Stimulated activated CD8-positive, alpha-beta memory T cell treated with anti-CD3 and anti-CD28 coated beads, Interleukin-15, amount 100 ng/mL, for 48 hours (primary cell): ENCODE measurements at places on chromosomes 2 and 18.
A peak's percentile ranks its signal among the peaks of the same experiment; 100 is the strongest.

- no peak for DNase-seq
Observed at GRCh38 chr2:29033172-29033571, 41.2 kb downstream of the PCARE start.

DNA sequence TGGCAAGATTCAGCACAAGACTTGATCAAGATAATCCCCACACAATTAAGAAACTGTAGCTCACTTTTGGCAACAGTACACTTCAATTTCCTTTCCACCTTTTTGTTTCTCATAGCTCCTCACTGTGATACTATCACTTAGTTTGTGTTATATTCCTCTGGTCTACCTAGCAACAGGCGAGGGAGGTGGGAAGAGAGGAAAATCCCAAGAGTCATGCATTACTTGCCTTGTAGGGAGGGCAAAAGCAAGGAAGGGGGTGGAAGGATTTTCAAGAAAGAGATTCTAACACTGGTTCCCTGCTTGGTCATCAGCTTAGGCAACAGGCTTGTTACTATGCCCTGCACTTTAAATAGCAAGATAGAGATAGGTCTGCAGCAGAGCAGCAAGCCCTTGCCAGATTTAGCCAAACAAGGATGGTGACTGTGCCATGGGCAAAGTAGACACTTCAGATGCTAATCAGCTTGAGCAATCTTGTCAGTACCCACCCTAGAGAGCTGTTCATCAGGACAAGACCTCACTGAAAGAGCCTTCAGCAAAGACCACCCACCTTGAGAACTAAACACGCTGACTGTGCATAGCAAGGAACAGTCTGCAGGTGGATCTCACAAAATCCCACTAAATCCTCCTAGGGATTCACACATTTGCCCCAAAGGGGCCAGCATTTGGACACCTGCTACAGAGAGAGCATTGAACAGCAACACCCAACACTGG, 134.6 kb downstream of the MBD2 start:
- no peak for DNase-seq

DNA sequence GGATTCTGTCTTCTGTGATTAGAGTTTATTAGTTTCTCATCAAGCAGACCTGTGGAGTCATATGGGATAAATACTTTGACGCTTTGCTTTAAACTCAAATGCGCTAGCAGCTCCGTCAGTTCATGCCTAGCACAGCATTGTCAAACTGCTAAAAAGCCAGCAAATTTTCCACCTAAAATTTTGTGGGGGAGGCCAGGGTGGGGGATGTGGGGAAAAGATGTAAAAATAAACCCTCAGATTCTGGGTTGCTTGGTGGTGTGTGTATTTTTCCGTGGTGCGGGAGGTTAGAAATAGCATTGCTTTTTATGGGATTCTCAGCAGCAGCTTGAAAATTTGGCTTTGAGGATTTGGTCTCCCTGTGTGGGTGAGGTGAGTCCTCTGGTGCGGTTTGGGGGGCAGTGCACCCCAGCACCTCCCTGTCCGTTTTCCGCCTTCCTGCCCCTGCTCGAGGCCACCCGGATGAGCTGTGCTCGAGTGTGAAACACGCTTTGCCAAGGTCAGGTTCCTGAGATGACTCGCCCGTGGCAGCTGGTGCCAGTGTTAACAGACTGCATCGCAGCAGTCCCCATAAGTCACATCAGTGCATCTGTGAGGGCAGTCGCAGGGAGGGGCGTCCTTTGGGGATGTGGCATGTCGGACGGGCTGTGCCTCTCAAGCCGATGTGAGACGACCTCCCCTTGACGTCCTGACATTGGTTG, 65.9 kb downstream of the LDLRAD4 start:
- DNase-seq = peak; percentile 43

GRCh38 chr2:222518570-222519381, 94.4 kb downstream of the SGPP2 start:
- no peak for DNase-seq

GRCh38 chr18:3350021-3350420, 88.1 kb downstream of the MYL12B start:
- no peak for DNase-seq

GRCh38 chr2:171592036-171592555, 69.8 kb downstream of the CYBRD1 start:
- no peak for DNase-seq

GRCh38 chr2:233346376-233346775, 7.9 kb upstream of the DGKD start:
- DNase-seq = no peak

DNA sequence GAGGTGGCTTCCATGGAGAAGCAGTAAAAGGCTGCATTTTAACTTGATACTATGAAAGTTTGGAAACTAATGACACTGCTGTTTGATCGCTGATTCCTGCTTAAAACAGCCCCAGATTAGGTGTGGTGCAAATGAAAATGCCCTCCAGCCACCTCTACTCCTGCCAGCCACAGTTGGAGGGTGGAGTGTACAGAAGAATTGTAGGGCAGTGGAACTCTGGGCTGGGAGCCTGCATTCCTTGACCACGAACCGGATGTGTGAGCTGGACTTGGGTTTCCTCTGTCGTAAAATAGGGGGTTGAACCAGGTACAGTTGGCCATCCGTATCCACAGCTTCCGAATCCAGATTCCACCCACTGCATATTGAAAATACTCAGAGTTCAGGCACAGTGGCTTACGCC, 84.6 kb upstream of the RFX8 start:
- no peak for DNase-seq

GRCh38 chr2:241814643-241815476, 5.9 kb downstream of the NEU4 start:
- no peak for DNase-seq

DNA sequence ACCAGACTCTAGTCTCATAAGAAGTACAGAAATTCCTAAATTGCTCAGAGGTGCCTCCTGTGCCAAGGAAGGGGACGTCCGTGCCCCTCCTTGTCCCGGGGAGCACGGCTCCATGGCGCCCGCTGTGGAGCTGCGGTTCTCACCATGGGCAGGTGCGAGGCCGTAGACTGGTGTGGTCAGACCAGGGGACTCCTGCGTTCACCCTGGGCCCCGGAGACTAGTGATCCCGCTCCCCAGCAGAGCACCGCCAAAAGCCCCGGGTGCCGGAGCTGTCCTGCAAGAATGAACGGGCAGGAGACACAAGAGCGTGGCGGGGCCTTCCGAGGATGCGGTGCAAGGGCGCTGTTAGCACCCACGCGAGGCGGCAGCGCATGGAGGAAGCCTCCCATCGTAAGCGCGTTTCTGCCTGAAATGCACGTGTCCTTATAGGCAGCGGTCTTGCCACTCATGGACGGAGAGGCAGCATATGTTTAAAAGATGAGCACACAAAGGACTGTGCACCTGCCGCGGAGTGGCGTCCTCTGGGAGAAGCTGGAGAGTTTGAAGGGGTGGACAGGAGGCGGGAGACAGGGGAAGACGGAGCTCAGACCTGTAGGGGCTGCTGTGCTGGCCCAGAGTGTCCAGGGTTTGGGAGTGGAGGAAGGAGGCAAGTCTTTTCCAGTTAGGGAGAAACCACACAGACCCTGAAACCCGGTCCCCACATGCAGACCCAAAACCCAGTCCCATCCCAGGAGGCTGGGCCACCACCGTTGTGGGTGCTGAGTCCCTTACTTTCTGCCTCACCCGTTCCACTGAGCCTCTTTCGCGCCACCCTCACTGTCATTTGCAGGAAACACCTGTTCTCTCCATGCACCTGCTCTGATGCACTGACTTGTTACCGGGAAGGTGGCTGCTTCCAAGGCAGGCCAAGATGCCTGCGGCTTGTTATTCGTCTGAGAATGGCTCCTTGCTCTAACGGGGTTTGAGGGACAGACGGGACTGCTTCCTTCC, 7.5 kb upstream of the KCNG2 start:
- DNase-seq = no peak

GRCh38 chr2:83654091-83654611, 804.9 kb downstream of the SUCLG1 start:
- DNase-seq = no peak
